ENCODE measurements at places on chromosomes 2 and 18.

- no peak for DNase-seq
These were observed 89.4 kb downstream of the DGKD start for GRCh38 chr2:233443511-233444183.

DNA sequence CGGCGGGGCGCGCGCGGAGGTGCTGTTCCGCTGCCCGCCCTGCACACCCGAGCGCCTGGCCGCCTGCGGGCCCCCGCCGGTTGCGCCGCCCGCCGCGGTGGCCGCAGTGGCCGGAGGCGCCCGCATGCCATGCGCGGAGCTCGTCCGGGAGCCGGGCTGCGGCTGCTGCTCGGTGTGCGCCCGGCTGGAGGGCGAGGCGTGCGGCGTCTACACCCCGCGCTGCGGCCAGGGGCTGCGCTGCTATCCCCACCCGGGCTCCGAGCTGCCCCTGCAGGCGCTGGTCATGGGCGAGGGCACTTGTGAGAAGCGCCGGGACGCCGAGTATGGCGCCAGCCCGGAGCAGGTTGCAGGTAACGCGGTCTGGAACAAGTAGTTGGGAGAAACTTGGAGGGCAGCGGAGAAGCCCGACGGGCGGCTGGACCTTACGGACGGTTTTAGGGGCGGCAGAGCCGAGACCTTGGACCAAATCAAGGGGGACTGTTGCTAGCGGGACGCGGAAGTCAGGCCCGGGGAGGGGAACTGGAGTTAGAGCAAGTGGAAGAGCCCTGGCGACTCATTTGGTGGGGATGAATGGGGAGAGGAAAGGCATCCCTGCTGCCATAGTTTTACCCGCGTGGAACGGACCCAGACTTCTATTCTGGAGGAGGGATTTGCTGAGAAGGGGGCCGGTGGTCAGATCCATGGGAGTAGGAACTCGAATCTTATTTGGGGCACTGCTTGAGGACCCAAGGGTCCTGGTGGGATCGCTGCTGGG, 573 bp downstream of the IGFBP2 start:
- DNase-seq: no peak

- no peak for DNase-seq
These were observed 26.5 kb downstream of the CALCRL start for GRCh38 chr2:187421519-187421918.

DNA sequence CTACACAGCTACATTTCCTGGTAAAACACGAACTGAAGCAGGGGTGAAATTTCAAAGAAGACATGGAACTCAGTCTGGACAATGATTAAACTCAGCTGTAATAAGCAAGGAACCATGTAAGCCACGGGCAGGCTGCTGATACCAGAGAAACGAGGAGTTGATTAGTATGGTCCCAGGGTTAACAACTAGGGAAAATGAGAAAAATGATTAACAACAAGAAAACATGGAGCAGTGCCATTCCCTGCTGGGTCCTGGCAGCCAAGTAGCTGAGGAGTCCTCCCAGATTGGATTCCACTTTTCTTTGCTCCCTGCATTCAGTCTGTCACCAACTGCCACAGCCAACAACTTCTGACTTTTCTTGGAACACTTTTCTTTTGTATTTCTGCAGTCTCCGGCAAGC, 517.0 kb upstream of the KLHL29 start:
- no peak for DNase-seq

- no peak for DNase-seq
These were observed 73.5 kb downstream of the MDH1 start for GRCh38 chr2:63662028-63662804.
